ENCODE measurements at places on chromosomes 13 and 19.

DNA sequence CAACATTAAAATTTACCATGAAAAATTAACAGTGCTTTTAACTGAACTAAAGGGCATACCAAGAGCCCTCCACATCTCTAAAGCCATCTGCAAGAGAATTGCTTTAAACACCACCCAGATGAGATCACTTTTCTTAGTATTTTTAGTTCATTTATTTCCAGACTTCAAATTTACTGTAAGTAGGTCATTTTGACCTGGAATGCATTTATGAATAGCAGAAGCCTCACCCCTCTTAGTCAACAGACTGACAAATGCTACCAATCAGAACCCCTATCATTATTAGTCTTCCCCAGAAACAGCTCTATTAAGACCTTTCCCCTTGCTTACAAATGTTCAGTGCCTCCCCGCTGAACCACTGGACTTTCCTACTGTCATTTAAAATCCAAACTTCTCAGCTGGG is 27.3 kb downstream of the RUBCNL start:
- no peak for DNase-seq

- no peak for DNase-seq
Observed at GRCh38 chr19:37403403-37403802, 32.5 kb downstream of the ZNF527 start.

DNA sequence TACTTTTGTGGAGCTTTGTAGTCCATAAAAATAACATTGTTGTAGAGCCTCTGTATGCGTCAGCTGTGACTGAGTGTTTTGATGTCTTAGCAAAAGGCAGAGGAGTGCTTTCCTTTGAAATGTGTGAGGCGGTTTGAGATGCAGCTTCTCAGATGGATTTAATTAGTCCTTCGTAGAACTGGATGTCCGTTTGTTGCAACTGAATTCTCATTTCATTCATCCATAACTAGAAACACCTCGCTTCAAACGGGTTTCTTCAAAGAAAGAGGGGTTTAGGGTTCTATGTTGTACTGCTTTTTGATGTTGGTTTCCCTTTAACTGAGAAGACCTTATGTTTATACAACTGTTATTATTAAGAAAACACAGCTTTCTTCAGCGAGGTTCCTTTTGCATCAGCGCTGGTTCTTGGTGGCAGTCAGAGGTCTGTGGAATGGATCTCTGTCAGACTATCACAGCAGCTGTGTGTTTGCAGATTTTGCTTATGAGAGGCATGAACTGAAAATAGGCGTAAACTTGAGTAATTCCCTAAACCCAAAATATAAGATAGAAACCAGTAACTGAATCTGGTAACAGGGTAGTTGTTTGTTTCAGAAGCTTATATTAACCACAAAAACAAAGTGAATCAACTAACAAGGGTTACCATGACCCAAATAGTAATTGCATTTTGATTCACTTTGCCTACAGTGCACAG is 194.4 kb downstream of the GGACT start:
- DNase-seq: no peak

DNA sequence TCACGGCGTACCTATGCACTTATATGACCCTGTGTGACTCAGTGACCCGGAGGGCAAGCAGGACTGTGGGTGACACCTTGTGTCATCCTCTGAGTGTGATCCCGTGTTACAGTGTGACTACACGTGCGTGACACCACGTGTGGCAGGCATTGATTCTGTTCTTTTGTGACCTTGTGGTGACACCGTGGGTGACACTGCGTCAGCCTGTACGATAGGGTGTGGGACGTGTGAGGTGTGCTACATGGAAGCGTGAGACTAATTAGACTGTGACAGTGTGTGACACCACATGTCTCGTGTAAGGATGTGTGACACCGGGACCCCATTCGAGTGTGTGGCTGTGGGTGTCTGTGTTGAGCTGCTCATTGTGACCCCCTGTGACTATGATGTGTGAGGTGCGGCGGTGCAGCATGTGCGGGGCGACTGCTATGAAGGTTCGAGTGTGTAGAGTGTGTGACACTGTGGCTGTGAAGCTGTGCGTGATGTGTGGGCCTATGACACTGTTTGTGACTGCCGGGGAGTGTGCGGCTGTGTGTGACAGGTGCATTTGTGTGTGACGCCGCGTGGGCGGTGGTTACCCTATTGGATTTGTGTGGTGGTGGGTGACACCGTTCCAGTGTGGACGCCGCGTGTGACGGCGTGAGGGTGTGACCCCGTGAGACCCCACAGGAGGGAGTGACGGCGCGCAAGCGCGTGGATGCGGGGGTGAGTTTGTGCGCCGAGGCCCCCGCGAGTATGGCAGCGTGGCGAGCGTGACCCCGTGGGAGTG is 399 bp upstream of the SPTBN4 start:
- peak; percentile 79 for DNase-seq

DNA sequence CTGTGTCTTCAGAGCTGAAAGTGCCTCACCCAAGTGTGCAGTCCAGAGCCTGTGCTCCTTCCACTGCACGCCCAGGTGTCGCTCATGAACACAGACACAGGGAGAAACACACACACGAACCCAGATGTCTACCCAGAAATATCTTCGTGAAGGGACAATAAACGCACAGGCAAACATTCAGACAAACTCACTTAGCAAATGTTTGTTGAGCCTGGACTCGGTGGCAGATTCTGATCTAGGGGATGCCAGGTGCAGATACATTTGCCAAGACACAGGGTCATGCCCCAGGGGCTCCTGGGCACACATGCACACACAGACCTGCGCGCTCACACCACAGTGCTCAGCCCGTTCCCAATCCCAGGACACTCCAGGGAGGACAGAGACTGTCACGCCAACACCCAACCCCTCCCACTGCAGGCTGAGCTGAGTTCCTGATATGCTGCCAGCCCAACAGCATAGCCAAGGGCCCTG is 31.9 kb downstream of the SCGB2B2 start:
- no peak for DNase-seq

DNA sequence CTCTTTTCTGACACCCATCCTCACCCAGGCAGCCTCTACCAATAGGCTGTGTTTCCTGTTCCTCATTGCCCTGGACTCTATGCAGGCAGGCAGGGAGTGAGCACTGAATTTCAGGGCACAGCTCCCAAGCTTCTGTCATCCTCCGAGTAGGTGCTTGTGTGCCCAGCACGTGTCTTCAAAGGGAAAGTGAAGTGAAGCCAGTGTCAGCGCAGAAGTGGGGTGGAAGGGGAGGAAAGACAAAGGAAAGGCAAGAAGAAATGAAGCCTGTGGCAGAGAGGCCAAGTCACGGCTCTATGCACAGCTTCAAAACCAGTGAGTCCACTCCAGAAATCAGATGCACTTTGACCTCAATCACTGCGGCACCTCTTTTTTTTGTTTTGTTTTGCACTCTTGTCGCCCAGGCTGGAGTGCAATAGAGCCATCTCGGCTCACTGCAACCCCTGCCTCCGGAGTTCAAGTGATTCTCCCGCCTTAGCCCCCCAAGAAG is 16.9 kb downstream of the CEBPA start:
- peak; percentile 36 for DNase-seq

DNA sequence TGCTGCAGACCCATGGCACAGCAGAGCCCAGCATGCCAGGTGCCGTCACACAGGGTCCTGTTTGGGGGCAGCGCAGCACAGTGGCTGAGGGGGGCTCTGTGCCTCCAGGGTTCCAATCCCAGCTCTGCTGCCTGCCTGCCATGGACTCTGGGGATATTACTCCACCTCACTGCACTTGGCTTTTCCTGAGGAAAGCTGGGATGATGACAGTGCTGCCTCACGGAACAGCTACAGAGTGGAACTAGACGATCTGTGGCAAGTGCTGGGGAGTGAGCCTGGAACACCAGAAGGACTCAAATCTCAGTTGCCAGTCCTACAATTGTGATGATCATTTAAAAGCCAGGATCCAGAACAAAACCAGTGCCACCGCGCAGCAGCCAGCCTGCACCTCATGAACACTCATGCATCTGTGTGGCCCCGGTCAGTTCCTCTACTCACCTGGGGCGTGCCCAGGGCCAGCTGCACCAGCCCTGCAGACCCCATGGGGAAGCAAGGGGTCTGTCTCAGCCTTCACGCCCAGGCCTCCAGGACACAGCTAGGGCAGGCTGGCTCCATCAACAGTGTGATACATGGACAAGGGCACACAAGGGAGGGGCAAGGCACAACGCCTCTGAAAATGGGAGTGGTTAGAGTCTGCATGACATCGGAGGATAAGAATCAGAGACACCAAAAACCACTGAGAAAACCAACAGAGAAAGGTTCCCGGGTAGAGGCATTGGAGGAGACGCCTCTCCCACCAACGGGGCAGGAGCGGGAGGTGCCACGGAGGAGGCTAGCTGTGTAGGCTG is 55.2 kb downstream of the ATP7B start:
- no peak for DNase-seq

- DNase-seq: peak; percentile 28
Observed at GRCh38 chr19:55406826-55407549, 600 bp downstream of the UBE2S start.

DNA sequence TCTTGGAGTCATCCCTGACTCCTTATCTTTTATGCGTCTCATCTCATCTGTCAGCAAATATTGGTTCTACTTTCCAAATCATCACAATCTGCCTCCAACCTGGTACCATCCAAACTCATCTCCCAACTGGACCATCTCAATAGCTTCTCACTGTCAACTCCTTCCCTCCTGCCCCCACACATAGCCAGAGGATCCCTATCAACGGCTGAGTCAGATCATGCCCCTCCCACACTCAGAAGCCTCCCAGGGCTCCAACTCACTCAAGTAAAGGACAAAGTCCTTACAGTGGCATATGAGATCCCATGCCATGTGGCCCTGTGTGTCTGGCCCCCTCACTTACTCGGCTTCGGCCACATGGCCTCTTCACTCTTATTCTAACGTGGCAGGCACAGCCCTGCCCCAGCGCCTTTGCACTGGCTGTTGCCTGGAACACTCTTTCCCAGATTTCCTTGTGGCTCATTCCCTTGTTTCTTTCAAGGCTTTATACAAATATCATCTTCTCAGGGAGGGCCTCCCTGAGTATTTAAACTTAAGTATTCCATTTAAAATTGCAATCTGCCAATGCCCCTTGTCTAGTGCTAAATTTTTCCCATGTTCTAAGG is 4.3 kb downstream of the SPRED3 start:
- peak; percentile 47 for DNase-seq

DNA sequence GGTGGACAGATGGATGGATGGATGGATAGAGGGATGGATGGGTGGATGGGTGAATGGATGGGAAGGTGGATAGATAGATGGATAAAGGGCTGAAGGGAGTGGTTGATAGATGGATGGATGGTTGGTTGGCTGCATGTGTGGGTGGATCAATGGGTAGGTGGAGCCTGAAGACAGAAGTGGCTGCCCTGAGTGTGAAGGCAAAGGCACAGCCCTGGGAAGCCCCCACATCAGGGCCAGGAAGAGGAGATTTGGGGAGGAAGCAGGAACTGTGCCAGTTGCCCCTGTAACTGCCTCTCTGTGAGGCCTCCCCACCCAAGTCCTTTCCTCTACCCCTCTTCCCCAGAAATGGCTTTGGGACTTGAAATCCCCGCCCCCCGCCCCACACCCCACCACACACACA is 43.4 kb upstream of the NFIC start:
- DNase-seq: no peak

DNA sequence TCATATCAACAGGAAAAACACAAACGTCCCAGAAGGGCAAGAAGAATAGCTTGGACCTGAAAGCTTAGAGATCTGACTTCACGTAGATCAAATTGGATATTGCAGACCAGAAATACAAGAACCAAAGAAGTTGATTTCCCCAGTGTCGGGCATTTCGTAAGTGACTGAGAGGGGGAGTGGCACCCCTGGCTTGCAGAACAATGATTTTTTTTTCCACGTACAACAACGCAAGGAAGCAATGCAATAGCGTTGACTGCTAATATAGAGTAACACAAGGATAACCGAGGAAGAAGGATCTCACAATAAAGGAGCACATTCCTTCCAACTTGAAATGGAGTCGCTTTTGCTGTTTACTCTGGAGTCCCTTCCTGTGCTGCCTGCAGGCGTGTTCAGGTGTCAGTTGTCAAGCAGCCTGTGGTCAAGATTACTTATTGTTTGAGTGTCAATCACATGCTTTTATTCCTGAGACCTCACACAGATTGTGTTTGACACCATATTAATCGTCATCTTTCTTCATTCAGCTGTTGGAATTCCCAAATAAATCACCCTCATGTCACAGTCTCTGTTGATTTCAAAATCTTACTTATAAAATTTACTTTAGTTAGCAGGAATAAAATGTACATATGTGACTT is 139.4 kb downstream of the FREM2 start:
- no peak for DNase-seq

- no peak for DNase-seq
Observed at GRCh38 chr19:41912899-41913537, 15.2 kb downstream of the ERFL start.

GRCh38 chr13:60146471-60146870 is 17.3 kb downstream of the DIAPH3 start:
- DNase-seq: no peak

GRCh38 chr13:50235604-50236342 is 220.5 kb downstream of the KCNRG start:
- no peak for DNase-seq

- peak; percentile 5 for DNase-seq
Observed at GRCh38 chr19:46351241-46352041, 4.6 kb downstream of the PPP5C start.

DNA sequence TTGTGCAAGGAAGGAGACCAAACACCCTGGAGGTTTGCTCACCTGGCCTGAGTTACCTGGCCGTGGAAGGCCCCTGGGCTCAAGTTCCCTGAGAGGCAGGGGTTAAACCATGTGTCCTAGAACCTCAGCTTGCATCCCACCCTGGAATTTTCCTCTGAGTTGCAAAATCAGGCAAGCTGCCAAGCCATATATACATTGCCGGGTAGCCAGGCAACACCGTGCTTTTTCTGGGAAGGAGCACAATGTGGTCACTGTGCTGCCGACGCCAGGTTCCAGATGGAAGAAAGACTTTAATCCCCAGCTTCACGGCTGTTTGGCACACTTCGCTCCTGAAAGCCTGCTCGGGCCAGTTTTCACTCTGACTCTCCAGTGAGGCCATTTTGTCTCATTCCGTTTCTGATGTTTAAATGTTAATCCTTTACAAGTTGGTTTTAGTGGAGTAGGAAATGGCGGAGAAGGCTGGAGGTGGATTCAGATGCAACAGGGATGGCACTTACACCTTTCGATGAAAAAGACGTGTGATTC is 60.1 kb upstream of the PEG3 start:
- DNase-seq: no peak

- no peak for DNase-seq
Observed at GRCh38 chr13:25046985-25047511, 48.9 kb upstream of the PABPC3 start.

DNA sequence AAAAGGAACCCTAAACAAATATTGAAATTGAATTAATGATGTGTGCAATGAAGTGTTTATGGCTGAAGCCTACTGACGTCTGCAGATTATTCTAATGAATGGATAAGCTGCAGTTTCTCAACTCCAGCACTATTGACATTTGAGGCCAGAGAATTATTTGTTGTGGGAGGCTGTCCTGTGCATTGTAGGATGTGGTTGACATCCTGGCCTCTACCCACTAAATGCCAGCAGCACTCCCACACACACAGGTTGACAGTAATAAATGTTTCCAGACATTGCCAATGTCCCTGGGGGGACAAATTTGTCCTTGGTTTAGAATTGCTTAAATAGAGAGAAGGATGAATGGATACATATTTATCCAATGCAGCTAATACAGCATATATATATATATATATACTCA is 19.2 kb upstream of the MYH14 start:
- DNase-seq: no peak

- DNase-seq: peak; percentile 60
Observed at GRCh38 chr13:50322006-50322405, 306.8 kb downstream of the KCNRG start.

GRCh38 chr13:43682701-43683100 is 104.1 kb downstream of the ENOX1 start:
- no peak for DNase-seq

All from inflammatory macrophage (primary cell).